ENCODE measurements at places on chromosomes 16 and 17.

- peak; percentile 67 for ATAC-seq
Observed at GRCh38 chr16:23863511-23864422, 28.0 kb downstream of the PRKCB start.

DNA sequence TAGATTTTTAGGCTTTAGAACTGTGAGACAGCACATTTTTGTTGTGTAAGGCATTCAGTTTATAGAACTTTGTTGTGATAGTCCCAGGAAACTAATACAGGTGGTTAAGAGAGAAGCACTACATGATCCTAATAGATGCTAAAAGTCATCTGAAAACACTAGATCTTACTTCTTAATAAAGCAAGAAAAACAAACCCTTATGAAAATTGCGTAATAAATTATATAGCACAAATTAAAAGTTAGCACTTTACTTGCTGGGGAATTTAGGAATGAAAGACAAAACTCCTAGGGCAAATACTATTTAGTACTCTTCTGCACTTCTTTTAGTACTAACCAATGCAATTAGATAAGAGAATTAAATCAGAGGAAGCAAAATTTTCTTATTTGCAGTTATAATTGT is 163.3 kb upstream of the SHISA6 start:
- no peak for ATAC-seq

DNA sequence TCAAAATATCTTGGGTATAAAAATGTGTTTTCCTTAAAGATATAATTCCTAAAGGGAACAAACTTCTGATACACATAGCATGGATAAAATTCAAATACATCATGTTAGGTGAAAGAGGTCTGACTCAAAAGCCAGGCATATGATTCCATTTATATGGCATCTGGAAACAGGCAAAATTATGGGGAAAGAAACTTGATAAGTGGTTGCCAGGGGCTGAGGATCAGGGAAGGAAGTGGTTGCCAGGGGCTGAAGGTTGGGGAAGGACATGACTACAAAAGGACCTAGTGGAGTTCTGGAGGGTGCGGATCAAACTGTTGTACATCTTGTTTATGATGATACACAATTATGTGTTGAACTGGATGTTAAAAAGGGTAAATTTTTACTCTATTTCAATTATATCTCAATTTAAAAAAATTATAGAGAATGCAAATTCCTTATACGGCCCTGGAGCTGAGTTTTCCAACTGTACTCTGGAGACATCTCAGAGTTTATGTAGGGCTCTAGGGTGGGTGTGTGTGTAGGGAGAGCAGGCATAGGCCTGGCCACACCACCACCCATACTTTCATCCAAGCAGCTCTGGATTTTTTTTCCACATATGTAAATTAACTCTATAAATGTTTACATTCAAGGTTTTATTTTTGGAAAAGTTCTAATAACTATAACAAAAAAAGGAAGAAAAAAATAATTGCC is 55.0 kb downstream of the AMFR start:
- ATAC-seq, result no peak

DNA sequence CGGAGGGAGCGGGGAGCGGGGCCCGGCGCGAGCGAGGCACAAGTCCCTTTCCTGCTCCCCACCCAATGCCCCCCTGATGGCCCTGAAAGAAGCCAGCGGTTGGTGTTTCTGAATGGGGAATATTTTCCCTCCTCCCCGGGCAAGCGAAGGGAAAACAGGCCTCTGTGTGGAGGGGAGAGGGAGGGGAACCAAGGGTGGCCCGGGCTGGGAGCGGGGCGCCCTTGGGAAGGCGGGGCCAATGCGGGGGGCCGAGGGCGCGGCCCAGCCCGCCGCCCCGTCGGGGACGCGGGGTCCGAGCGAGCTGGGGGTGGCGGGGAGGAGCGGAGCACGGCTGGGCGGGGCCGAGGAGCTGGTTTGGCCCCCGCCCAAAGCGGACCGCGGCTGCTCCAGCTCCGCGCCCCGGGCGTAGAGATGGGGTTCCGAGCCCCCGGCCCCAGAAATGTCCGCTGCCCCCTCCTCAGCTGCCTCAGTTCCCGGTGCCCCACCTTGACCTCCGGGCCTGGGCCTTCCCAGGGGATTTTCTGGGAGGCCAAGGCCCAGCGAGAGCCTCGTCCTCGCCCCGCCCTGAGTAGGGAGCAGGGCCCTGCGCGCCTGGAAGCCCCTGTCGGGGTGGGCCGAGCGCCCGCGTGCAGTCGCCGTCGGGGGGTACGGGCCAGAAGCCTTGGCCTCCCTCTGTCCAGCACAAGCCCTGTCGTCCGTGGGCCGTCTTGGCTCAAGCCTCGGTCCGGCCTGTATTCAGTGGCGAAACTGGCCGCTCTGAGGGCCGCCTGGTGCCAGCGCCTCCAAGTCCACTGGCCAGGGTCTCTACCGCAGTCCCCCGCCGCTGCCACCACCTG is 3.9 kb upstream of the HEXIM1 start:
- no peak for ATAC-seq

DNA sequence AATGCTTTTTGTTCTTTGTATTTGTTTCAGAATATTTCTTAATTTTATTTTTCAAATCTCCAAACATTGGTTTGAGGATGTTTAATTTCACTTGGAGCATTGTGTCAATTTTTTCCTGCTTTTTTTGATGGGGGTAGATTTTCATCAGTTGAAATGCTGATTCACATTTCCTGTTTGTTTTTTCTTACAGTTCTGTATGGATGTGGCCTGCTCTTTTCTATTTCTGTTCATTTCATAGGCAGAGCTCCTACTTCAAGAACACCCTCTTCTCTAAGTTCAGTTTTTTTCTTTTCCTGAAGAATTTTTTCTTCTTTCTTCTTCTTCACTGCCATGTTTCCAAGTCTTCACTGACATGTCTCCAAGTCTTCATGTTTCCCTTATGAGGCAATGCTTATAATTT is 8.8 kb downstream of the MBTD1 start:
- ATAC-seq, result no peak

GRCh38 chr16:70407811-70408274 is 31.1 kb downstream of the ST3GAL2 start:
- ATAC-seq, result no peak

Measured in activated CD4-positive, CD25-positive, alpha-beta regulatory T cell treated with anti-CD3 and anti-CD28 coated beads, Interleukin-2, amount 50 U/mL, for 24 hours (primary cell).